Body of pancreas (tissue), 4 donors: ENCODE measurements at places on chromosomes 11 and 22.

GRCh38 chr11:66227700-66228099 is 40.7 kb upstream of the RAB1B start:
- no peak for DNase-seq

GRCh38 chr11:131817687-131818188 is 447.3 kb downstream of the NTM start:
- DNase-seq: no peak

DNA sequence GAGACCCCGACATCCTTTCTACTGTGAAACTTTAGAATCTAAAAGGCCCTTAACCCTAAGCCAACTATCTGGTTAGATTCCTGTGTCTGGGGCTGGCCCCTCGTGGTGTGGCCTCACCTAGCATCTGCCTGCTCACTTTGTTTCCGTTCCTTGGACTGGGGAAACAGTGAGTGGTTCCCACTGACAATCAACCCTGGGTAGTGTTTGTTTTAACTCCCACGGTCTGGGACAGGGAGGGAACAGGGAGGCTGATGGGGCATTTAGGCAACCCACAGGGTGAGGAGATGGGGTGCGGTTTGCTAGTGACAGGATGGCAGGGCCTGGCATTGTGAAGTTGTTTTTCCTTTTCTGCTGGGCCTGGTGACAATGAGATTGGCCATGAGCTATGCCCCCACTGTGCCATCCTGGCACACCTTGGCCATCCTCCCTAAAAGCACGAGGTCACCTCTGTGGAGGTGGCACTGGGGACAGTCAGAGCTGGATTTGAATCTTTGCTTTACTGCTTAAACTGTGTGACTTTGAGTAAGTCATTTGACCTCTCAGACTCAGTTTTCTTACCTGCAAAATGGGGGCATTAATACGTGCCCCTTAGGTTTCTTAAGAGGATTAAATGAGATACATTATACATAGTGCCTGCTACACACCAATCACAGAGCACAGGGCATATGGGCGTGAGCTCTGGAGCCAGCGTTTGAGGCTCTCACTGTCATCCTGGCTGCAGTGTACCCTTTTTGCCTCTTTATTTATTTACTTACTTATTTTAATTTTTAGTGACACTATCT is 31.4 kb downstream of the CHRDL2 start:
- no peak for DNase-seq

GRCh38 chr11:75982309-75982708 is 167.3 kb downstream of the UVRAG start:
- DNase-seq: no peak

DNA sequence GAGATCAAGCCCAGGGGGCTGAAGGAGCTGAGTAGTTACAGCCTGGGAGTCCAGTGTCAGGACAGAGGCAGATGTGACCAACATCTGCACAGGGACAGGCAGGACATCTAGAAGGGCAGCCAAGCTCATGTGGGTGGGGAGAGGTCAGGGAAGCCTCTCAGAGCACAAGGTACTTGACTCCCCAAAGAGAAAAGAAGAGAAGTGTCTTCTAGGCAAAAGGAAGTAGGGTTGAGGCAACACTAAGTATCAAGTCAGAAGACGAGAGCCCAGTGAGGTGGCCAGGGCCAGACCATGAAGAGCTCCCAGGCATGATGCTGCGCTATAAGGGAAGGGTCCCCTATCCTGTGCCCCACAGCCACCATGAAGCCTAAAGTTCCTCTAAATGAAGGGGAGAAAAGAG is 21.5 kb downstream of the RPL27A start:
- no peak for DNase-seq
